Daoy (cell line): ENCODE measurements at places on chromosomes 7 and 10. TPM values are rescaled to one million over a fixed set of nuclear protein-coding genes. Genes with fewer than 3 reads are reported as not detected.

- no peak for DNase-seq
Measured at GRCh38 chr7:46975493-46975892, 606.4 kb downstream of the TNS3 start.

DNA sequence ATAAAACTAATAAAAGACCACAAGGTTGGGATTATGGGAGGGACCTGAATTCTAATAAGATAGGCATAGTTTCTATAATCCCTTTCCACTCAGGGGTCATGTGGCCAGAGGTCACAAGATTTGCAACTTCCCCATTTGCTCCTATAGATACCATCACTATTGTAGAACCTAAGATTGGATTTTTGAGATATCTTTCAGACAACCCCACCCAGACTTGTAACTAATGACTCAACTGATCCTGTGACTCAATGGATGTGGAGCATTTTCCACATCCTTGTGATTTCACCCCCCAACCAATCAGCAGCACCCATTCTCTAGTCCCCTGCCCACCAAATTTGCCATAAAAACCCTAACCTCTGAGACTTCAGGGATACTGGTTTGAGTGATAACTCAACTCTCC lies 51.9 kb upstream of the PIK3AP1 start:
- no peak for DNase-seq

H2BK1 gene
- total RNA-seq, result not detected in 2 replicates

- no peak for DNase-seq
Measured at GRCh38 chr7:104142147-104142546, 65.7 kb downstream of the ORC5 start.

SIRT1 gene
- 11.8 and 14.1 TPM in 2 replicates for total RNA-seq

DNA sequence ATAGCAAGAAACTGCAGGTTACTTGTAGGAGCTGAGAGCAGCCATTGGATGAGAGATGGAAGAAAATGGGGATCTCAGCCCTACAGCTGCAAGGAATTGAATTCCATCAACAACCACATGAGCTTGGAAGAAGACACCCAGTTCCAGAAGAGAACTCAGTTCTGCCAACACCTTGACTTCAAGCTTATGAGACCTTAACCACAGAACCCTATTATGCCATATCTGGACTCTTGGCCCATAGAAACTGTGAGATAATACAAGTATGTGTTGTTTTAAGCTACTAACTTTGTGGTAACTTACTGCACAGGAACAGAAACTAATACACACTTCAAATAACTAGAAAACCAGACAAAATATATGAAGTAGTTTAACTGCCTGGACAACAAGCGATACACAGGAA lies 212.4 kb upstream of the CACNA2D1 start:
- no peak for DNase-seq

- DNase-seq, result no peak
Measured at GRCh38 chr10:95441547-95441923, 119.6 kb downstream of the SORBS1 start.
